NCI-H524 (cell line): ENCODE measurements at places on chromosomes 12 and 14.
A peak's percentile ranks its signal among the peaks of the same experiment; 100 is the strongest.

- no peak for DNase-seq
Measured at GRCh38 chr12:88172844-88173407, 30.8 kb downstream of the TMTC3 start.

DNA sequence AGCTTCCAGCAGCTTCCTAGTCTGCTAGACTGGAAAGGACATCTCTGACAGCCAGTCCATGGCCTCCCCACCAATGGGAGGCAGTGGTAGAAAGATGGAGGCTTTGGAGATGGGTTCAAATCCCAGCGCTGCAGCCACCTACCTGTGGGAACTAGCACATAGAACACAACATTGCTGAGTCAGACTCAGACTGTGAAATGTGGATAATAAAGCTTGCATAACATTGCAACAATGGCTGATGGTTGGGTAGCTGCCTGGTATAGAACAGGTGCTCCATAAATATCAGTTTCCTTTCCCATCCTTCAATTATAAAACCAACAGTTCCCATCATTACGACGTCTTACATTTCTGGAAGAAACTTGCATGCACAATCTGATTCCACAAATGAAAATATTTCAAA is 94.6 kb downstream of the SLC8A3 start:
- no peak for DNase-seq

GRCh38 chr12:116600959-116601918 is 42.1 kb downstream of the MAP1LC3B2 start:
- no peak for DNase-seq

DNA sequence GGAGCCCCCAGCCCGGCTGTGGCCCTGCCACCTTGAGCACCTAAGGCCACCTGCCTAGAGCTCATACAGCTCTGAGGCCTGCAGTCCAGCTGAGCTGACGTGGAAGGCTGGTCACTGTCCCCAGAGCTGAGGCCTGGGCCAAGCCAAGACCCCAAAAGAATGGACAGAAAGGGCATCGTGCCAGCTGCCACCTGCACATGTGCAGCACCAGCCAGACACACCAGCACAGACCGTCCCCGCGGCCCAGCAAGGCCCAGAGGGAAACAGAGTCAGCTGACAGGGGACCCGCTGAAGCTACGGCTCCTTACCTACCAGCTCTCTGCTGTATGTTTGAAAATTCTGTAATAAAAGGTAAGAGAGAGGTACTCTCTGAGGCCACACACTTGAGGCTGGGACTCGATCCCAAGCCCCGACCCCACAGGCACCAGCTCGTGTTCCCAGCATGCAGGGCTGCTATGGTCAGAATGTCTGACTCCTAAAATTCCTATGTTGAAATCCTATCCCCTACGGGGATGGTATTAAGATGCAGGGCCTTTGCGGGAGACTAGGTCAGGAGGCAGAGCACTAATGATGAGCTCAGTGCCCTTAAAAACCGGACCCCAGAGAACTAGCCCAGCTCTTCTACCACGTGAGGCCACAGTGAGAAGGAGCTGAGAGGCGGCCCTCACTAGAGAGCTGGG is 25.4 kb downstream of the BRF1 start:
- no peak for DNase-seq

- DNase-seq = peak; percentile 28
Measured at GRCh38 chr12:67161322-67161918, 107.7 kb upstream of the CAND1 start.

GRCh38 chr12:22491034-22491433 is 53.3 kb downstream of the C2CD5 start:
- DNase-seq = no peak

GRCh38 chr14:33740531-33740930 is 210.3 kb downstream of the EGLN3 start:
- no peak for DNase-seq

GRCh38 chr14:75295491-75296345 is 17.1 kb downstream of the FOS start:
- peak; percentile 55 for DNase-seq

DNA sequence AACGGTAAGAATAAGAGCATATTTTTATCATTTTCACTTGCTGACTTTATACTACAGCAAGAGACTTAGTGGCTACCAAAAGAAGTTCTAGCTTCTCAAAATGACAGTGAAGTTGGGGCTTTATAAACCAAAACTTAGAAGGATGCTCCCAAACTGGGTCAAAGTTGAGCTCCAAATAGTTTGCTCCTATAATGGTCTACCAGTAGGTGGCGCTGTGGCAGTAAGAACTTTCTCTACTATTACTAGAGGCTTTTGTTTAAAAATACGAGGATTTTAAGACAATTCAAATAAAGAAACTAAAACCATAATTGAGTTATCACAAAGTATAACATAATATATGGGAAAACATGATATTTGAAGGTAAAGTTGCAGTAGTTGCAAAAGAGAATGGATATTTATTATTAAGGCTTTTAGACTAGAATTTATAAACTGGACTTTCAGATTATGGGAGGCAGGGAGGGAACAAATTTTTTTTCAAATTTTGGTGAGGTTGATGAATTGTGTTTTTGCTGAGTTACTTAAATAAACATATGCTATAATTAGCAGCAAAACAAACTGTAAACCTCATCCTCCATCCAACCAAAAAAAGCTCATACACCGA is 75.0 kb downstream of the TGFB3 start:
- DNase-seq = peak; percentile 44

- no peak for DNase-seq
Measured at GRCh38 chr12:78275886-78276285, 445.2 kb downstream of the NAV3 start.

DNA sequence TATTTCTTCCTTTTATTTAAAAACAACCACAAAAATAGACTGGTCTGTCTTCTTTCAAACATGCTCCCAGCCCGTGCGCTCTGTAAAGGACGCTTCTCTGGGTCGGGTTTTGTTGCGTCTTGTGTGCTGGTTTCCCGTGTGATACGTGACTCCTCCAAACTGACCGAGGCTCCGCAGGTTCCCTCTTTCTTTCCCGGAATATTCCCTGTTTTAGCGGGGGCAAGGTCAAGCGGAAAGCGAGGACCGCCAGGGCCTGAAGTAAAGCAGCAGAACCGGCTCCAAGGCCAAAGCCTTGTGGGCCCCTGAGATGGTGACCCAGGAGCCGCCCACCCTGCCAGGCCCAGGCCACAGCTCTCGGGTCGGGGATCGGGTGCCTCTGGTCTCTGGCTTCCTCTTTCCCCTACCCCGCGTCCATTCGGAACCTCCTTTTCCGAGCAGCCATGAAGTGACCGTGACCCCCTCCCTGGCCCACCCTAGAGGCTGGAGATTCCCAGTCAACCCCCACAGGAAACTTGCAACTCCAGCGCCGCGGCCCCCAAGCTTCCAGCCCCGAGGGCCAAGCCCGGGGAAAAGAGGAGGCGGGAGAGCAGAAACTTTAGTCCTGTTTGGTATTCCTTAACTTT is 885 bp upstream of the HOXC10 start:
- no peak for DNase-seq

DNA sequence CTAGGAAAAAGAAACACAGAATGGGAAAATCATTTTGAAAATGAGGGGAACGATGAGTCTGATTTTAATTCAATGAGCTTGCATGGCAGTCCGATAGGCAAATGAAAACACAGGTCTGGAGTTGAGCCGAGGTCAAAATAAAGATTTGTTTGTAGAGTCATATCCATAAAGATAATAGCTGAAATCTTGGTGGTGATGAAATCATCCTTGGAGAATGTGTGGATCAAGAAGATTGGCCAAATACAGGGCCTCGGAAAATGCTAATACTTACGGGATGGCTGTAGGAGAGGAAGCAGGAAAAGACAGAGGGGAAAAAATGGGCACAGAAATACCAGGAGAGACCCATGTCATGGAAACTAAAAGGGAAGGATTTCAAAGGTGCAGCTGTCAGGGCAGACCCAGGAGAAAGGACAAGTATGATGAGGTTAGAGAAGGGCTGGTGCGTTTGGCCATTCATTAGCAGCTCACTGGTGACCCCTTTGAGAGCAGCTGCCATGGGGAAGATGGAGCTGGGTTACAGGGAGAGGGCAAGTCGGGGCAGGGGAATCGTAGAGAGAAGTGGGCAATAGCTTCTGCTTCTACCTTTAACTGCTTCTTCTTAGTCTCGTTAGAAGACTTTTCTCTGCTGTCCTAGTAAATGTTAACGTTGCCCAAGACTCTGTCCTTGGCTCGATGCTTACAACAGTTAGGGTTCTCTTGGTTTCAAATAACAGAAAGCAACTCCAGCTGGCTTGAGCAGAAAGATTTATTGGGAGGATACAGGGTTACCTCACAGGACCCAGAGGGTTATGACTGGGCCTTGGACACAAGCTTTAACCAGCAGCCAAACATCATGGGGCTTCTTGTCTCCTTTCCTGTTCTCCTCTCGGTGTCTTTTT is 161.8 kb downstream of the EFCAB11 start:
- DNase-seq = no peak

DNA sequence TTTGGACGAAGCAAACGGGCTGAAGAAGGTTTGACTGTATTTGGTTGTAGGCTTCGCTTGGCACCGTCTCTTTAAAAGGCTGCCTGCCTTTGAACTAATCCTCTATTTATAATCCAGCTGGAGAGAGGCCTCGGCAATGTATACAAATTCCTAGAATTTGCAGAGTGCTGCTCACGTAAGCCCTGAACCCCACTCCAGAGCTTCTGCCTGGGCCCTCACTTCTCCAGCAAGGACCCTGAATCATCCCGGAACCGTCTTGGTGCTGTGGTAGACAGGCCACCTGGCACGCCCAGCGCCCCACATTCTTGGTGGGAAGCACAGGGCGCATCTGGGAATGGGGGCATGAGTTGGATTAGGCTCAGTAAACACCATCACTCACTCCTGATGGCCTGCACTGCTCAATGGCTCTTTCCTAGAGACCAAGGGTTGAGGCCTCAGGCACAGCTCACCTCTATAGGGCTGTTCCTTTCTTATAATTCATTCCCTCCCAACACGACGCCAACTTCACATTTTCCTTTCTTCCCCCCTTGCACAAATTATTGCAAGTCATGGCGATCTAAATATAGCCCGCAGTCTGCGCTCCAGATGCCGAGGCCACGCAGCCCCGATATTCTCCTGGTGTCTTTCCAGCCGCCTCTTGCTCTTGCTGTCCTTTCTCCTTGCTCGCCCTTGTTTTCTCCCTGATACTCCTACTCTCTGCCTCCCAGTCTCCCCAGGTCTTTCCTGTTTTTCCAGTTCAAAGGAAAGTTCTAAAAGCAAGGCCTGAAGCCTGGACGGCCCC is 141.0 kb downstream of the ZFP36L1 start:
- DNase-seq = no peak

- DNase-seq = no peak
Measured at GRCh38 chr12:26537126-26537525, 295.9 kb downstream of the ITPR2 start.

- DNase-seq = no peak
Measured at GRCh38 chr12:114835031-114835430, 151.1 kb upstream of the TBX3 start.

- DNase-seq = no peak
Measured at GRCh38 chr12:25107920-25108319, 87.0 kb downstream of the DNAI7 start.

DNA sequence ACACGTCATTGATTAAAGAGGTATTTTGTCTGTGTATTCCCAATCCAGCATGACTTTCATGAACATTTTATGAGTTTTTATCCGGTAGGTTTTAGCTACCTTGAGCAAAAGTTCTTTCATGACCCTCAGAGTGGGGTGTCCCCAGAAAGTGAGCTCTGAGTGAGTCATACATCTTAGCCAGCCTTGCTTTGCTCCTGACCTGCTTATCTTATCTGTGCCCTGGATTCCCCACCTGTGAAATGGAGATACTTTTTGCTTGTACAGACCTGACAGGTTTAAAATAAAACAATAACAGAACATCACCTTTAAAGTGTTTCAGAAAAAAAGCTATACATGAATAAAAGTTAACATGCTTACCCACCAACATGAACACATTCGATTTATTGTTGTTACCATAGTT is 202.8 kb upstream of the SOX5 start:
- no peak for DNase-seq

DNA sequence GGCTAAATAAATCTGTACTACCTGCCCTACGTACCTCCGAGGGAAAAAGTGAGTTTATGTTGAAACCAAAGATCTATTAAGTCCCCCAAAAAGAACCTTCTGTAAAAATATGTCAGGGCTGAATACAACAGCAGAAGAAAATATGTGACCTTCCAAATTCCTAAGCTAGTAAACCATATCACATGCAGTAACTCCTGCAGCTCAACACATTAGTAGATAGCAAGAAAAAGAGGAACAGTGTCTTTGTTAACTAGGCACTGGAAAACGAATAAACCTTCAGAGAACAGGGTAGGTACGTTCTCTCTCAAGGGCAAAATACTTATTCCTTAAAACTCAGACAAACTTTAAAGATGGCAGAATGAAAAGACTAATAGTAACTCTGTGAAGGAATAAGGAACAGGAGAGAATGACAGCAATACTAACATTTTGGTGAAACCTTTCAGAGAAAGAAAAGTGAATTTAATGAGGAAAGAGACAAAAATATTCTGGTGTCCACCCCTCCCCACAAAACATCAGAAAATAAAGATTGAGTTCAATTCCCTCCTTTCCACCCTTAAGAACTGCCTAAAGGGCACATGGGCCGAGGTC is 18.0 kb downstream of the CBX5 start:
- DNase-seq = no peak

GRCh38 chr14:22007363-22007762 is 333.7 kb upstream of the OR4E1 start:
- no peak for DNase-seq

DNA sequence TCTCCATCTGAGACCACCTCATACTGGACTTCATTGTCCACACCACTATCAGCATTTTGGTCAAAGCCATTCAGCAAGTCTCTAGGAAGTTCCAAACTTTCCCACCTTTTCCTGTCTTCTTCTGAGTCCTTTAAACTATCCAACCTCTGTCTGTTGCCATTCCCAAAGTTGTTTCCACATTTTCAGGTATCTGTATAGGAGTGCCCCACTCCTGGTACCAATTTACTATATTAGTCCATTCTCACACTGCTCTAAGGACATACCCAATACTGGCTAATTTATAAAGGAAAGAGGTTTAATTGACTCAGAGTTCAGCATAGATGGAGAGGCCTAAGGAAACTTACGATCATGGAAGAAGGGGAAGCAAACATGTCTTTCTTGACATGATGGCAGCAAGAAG is 292.2 kb upstream of the ATXN7L3B start:
- no peak for DNase-seq

DNA sequence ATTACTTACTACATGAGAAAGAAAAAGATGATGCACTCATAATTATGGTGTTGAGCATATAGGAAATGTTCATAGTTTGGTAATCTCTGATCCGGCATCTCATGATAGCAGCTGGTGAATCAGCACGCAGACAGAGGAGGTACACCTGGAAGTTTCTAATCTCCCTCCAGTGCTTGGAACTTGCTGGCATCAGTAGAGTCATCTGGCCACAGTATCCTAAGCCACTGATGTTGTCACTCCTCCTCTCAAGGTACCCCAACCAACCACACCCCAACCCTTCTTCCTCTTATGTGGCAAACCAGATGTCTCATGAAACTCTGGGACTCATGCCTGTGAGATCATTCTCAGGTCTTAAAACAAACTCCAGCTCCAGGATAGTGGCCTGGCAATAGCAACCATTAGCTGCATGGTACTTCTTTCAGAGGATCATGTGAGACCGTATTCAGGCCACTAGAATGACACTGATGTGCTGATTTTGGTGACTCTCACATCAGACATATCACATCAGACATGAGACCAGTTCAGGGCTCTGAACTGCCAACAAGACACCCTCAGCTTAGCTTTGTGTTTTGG is 143.0 kb downstream of the RASSF9 start:
- DNase-seq = no peak
